ENCODE measurements at places on chromosomes 5 and 9.

DNA sequence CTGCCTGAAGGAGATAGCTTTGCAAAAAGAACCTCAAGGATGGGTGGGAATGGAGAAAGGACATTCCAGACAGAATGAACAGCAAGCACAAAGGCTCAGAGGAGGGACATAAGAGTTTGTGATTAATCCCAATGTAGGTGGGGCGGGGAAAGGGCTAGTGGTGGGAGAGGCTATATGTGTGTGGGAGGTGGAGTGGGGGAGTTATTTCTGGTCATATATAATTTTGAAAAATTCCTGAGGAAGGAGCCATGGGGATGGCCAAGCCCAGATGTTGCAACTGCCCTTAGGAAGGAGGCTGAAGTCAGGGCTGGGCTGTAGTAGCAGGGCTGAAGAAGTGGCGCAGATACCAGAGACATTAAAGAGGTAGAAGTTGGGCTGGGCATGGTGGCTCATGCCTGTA is 13.4 kb upstream of the CCL27 start:
- no peak for DNase-seq

- no peak for DNase-seq
These were observed 144.9 kb downstream of the BARX1 start for GRCh38 chr9:93810028-93810971.

DNA sequence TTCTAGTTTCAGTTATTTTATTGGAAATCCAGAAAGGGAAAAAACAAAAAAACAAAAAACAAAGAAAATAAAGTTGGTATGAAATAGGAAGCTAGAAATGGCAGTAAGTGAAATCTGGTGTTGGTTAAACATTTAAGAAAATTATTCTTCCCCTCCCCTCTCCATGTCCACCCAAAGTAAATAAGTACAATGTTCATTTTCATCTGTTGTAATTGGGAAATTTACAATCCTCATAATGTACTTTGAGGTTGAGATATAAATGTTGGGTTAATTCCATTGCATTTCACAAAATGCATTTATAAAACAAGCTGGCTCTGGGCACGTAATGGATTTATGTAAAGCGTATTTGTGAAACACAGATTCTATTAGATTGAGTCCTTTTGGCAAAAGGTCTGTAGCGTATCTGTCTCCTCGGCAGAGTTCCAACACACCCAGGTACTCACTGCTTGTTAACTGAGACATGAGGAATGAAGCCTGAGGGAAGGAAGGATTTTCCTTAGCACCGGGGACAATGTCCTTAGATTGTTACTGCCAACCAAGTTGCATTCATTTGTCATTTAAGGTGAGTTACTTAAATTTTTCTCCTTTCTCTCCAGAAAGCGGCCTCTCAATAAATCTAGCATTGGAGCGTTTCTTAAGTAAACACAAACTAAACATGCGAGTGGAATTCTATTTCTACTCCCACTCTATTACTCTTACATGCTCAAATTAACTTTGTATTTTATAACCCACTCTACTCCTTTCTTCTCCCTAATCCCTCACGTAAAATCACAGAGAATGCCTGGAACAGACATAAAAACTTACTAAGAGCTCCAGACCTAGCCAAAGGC is 912.3 kb upstream of the WWC1 start:
- DNase-seq, result no peak

- no peak for DNase-seq
These were observed 152.8 kb upstream of the DAP start for GRCh38 chr5:10913841-10914240.

DNA sequence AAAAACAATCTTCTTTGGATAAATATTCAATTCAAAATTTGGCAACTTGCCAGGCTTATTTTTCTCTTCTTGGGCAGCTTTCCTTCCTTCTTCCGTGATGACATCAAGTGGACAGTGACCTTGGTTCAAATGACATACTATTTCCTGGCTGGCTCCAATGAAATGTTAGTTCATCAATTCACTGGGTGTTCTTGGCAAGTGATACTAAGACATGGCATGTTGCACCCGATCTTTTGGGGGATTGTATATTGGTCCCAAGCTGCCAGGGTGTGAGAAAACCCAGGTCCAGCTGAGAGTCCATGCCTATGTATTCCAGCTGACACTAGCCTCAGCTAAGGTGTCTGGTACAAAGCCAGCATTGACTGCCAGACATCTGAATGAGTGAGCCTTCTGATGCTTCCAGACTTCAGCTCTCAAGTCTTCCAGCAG is 252.9 kb downstream of the MAT2B start:
- DNase-seq, result no peak

DNA sequence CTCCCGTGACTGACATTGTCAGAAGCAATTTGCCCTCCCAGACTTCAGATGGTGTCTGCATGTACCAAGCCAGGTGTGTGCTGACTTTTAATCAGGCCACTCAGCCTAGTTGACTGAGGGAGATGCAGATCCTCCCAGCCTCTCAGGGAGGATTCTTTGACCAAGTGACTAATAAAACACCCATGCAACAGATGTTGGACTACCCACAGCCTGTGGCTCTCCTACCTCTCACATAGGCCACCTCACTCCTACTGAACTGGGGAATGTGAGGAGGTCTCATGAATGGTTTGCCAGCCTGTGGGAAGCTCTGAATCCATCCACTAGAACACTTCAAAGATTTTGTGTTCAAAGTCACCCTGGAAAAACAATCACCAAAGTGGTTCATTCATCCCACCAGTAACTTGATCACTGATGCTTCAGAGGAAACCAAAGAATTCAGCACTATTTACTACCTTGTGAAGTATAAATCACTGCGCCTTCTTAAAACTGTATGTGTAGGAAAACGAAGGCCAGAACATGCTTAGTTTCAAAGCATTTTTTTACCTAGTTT is 80.1 kb downstream of the ESM1 start:
- DNase-seq, result no peak

DNA sequence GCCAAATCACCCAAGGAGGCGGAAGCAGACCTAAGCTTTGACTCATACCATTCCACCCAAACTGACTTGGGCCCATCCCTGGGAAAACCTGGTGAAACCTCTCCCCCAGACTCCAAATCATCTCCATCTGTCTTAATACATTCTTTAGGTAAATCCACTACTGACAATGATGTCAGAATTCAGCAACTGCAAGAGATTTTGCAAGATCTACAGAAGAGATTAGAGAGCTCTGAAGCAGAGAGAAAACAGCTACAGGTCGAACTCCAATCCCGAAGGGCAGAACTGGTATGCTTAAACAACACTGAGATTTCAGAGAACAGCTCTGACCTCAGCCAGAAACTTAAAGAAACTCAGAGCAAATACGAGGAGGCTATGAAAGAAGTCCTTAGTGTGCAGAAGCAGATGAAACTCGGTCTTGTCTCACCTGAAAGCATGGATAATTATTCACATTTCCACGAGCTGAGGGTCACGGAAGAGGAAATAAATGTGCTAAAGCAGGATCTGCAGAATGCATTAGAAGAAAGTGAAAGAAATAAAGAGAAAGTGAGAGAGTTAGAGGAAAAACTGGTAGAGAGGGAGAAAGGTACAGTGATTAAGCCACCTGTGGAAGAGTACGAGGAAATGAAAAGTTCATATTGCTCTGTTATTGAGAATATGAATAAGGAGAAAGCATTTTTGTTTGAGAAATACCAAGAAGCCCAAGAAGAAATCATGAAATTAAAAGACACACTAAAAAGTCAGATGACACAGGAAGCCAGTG is 15.8 kb upstream of the TTC23L start:
- no peak for DNase-seq
